Activated naive CD8-positive, alpha-beta T cell treated with anti-CD3 and anti-CD28 coated beads, Interleukin-2, amount 50 U/mL, for 16 hours (primary cell): ENCODE measurements at places on chromosomes 3 and 15.

DNA sequence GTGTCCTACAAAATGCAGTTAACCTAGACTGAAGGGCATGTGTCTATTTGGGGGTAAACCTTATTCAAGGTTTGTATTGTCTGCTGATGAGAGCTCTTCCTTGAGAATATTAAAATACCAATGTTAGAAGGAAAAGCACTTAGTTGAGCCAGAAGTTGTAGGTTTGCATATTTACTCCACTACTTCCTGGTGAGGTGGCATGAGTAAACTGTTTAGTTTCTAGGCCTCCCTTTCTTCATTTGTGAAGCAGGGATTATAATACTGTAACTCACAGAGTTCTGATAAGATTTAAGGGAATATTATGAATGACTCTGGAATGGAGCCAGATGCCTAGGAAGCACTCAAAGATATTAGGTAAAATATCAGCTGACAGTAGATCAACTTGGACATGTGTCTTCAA is 46.7 kb downstream of the CD200R1L start:
- no peak for DNase-seq

- DNase-seq = no peak
Observed at GRCh38 chr3:121869736-121870135, 24.5 kb upstream of the SLC15A2 start.

DNA sequence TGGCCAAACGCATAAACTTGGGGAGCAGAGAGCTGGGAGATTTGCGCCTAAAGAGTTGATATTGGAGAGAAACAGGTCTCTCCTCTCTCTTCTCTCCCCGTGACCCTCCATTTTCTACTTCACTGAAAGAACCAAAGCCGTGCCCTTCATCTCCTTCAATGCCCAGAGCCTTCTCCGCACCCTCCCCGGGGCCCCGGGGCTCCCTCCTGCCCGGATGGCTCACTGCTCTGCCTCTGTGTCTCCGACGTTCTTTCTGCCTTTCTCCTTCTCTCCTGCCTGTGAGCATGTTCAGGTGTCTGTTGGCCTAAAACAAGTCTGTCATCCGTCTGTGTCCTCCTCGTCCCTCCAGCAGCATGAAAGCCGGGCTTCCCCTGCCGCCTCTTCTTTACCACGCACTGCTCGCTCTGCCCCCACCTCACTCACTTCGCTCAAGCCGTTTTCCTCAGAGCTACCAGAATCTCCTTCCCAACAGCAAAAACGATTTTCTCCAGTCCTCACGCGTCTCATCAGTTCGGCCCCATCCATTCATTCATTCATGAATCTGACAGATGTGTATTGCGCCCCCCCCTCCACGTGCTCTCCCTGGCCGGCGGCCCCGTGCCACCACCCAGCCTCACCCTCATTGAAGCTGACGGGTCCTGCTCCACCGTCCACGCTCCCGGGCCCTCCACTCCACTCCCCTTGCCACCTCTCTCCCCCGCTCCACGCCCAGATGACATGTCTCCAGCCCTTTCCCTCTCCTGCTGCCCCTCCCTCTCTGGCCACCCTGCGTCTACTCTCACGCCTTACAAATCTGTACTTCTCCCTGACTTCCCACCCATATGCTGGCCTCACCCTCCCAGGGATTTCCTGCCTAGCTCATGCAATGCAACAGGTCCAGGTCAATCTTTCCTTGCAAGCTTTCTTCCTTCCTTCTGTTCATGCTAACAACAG is 10.2 kb downstream of the MUC4 start:
- DNase-seq = no peak

DNA sequence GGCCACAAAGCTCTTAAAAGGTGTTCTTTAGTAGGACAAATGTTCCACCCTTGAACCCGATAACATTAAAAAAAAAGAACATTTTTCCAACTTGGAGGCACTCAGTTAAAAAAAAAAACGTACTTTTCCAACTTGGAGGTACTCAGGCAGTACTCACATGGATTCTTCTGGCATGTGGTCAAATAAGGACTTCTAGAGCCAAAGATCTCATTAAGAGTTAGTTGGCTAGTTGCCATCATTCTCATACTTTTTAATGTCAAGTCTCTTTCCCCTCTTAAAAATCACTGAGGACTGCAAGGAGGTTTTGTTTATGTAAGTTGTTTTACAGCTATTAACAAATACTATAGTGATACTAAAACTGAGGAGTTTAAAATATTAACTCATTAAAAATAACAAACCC is 101.0 kb downstream of the CADPS start:
- DNase-seq = no peak

- DNase-seq = no peak
Observed at GRCh38 chr3:43024181-43024885, 45.2 kb downstream of the GASK1A start.

DNA sequence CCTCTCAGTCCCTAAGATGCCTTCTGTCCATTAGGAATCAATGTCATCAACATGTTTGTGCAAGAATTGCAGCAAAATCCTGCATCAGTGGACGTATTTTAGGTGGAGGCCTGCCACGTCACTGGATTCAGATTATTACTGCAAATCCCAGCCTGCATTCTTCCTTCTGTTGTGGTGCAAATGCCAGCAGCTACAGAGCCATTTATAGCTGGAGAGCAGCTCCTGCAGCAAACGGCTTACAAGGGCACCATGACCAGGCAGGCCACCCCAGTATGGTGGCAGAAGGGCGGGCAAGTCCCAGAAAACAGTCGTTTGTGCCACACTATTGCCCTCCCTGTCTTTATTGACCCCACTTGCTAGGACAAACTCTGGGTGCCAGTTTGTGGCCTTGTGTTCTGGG is 74.7 kb downstream of the SNRK start:
- no peak for DNase-seq

GRCh38 chr15:34994925-34995324 is 6.8 kb upstream of the ZNF770 start:
- DNase-seq = no peak

GRCh38 chr3:99753268-99753975 is 64.2 kb upstream of the CMSS1 start:
- DNase-seq = no peak

- DNase-seq = no peak
Observed at GRCh38 chr15:66038387-66039116, 169.3 kb downstream of the RAB11A start.

GRCh38 chr15:36177590-36178302 is 401.7 kb upstream of the CDIN1 start:
- DNase-seq = no peak

GRCh38 chr3:61226166-61226686 is 25.0 kb downstream of the FHIT start:
- DNase-seq = no peak

DNA sequence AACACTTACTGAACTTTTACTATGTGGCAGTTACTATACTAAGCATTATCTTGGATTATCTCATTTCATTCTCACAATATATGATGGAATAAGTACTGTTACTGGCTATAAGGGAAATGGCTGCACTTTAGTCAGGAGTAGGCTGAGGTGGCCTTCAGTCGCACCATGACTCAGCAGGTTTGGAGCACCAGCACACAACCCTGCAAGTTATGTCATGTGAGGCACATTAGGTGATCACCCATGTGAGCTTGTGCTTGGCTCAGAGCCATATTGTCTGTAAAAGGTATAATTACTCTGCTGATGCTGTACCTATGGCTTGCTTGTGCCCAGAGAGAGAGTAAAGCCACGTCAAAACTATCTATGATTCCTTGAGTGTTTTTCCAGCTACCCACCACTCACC is 54.1 kb upstream of the TIPARP start:
- DNase-seq = no peak

- no peak for DNase-seq
Observed at GRCh38 chr3:37129871-37130270, 44.5 kb downstream of the LRRFIP2 start.

DNA sequence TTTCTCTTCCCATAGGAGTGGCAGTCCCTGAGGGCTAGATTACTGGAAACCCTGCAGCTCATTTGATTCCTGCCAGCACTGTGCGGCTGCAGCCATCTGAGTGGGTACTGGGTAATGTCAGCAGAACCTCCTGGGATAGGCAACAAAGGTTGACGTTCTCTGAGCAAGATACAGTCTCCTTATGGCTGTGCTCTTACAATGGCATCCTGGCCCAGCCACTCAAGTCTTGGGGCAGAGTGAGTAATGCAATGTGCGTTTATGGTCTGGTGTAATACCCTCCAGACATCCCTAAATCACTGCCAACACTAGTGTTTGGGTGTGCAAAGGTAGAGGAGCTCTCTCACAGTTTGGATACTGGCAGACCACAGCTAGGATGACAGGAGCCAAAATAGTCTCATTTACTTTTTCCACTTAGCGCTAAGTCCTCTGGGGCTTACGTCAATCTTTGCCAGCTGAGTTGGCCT is 775.8 kb downstream of the ZNF385D start:
- no peak for DNase-seq

GRCh38 chr3:197854596-197855343 is 63.7 kb downstream of the LRCH3 start:
- DNase-seq = no peak

DNA sequence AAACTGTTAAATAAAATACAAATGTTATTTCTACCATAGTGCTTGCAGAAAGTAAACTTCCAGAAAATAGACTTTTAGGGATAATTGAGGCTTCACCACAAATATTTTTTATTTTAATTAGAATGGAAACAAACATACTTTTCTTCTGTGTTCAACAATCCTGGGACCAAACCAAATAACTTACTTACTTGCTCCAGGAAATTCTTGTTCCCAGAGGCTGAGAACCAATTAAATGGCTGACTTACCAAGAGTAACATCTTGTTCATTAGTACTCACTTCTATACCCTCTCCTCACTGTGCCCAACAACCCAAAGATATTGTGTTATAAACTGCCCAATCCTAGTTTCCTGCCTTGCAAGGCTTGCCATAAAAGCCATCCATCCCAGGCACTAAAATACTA is 172.2 kb upstream of the PFN2 start:
- DNase-seq = no peak

DNA sequence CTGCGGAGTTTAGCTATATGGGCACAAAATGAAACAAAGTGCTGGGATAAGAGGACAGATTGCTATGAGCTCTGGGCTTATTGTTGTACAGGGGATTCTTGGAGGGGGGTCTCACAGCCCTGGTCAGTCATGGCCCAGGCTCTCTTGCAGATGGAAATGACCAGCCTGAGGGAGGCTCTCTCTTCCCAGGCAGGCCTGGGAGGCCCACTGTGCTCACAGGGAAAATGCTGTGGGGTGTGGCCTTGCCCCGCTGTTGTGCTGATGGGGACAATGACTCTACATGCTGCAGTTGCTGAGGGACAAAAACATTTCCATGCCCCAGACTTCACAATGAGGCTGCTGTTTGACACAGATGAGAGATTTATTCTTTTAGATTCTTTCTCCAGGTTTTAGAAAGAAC is 202.2 kb downstream of the KLF13 start:
- no peak for DNase-seq
